ENCODE measurements at places on chromosomes 12 and 14.

- no peak for DNase-seq
These were observed 84.4 kb downstream of the B4GALNT3 start for GRCh38 chr12:544142-544541.

GRCh38 chr12:100544165-100544564 is 29.3 kb upstream of the GAS2L3 start:
- DNase-seq = no peak

GRCh38 chr12:123705935-123706334 is 6.2 kb upstream of the ATP6V0A2 start:
- no peak for DNase-seq

GRCh38 chr14:91299121-91300115 is 54.9 kb upstream of the GPR68 start:
- DNase-seq = no peak

GRCh38 chr12:79547735-79548609 is 142.8 kb downstream of the PAWR start:
- no peak for DNase-seq

- no peak for DNase-seq
These were observed 441.7 kb downstream of the FUT8 start for GRCh38 chr14:65854215-65854614.

GRCh38 chr12:88310069-88310468 is 168.0 kb downstream of the TMTC3 start:
- no peak for DNase-seq

DNA sequence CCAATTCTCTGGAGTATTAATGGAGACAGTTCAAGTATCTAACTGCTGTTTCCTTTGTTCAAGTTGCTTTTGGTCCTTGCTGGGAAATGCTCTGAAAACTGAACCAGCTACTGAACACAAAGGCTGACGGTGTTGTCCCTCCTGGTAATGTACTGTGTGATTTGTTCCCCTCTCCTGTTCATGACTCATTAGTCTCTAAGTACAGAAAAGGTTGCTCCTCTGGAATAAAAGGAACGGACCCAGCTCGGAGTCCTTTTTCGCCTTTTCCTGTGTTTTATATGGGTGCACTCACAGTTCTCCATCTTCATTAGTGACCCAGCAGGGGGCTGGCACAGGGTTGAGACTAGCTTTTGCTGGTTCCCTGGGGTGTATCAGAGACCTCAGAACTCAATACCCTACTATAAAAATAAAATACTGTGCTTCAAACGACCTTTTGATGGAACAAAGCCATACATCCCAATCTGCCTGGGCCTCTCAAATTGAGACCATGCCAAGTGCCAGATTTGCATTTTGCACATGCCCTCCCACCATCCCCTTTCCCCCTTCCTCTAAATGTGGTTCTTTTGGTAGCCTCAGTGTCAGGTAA is 269.7 kb downstream of the RAD51B start:
- no peak for DNase-seq

GRCh38 chr14:50816395-50817047 is 14.4 kb downstream of the NIN start:
- no peak for DNase-seq

GRCh38 chr12:129071362-129071761 is 218.1 kb downstream of the GLT1D1 start:
- no peak for DNase-seq

DNA sequence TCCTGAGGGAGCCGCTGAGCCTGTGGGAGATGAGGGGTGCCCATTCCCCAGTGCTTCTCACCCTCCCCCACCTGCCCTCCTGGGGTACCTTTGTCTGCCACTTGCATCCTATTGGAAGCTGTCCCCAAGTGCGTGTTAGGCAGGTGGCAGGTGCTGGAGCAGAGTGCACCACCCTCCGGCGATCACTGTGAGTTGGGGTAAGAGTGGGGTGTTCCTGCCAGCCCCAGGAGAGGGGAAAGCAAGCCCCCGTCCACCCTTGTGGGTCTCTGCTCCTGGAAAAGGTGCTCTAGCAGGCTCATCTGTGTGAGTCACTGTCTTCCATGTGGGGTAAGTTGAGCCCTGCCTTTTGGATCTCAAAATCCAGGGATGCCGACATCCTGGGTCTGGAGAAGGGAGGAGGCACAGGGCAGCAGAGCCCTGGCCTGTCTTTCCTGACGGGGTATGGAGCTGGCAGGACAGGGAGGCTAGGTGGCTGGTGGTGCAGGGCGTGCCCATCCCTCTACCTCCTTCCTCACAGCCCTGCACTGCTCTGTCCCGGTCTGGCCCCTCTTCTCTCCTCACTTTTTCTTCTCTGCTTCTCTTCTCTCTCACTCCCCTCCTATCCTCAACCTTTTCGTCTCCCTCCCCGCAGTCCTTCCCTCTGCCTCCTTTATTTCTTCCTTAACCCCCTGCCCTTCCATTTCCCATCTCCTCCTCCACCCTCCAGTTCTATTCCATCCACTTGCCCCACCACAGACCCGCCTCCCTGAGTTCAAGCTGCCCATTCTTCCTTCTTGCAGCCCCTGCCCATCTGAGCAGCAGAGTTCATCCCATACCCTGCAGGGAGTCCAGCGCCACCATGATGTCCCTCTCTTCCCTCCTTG is 20.1 kb upstream of the KRT7 start:
- DNase-seq = no peak

- no peak for DNase-seq
These were observed 43.4 kb downstream of the BDKRB1 start for GRCh38 chr14:96299441-96299840.

DNA sequence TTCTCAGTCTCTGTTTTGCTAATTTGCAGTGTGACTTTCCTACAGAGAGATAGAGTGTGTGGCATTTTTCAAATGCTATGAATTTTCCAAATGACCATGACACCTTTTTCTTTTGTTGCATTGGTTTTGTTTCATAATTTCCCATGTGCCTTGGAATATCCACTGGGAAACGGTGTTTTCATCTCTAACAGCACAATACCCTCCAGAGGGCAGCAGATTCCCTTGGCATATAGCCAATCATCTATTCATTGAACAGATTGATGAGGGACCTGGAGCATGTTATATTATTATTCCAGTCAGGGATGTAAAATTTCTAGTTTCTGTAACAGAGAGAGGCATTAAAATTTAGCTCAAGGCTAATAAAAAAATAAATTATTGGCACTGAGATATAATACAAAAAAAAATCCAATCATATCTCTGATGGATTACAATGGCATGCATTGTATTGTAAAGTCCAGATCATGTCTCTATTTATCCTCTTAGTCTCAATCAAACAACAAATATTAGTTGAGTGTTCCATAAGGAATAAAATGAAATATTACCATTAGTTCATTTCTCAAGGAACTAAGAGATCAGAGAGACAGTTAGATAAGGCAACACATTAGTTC is 29.6 kb upstream of the NTN4 start:
- DNase-seq = no peak

DNA sequence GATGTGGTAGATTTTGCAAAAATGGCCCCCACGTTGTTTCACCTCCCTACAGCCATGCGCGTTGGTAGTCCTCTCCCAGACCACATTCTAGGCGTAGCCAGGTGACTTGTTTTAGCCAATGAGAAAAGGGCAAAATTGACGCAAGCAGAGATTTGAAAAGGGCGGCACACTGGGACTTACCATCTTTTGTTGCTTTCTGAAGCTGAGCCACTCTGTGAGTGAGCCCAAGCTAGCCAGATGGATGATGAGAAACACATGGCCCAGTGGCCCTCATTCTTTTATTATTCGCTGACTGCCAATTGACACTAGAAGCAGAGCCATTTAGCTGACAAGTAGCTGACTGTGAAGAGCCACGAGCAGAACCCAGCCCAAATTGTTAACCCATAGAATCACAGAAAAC is 142.0 kb upstream of the GZMB start:
- DNase-seq = no peak

Measured in stimulated activated CD4-positive, alpha-beta T cell treated with anti-CD3 and anti-CD28 coated beads, Interleukin-1b, Interleukin-23, amount 100 ng/mL, for 1 hour (primary cell).